ENCODE measurements at places on chromosomes 1 and 21.

DNA sequence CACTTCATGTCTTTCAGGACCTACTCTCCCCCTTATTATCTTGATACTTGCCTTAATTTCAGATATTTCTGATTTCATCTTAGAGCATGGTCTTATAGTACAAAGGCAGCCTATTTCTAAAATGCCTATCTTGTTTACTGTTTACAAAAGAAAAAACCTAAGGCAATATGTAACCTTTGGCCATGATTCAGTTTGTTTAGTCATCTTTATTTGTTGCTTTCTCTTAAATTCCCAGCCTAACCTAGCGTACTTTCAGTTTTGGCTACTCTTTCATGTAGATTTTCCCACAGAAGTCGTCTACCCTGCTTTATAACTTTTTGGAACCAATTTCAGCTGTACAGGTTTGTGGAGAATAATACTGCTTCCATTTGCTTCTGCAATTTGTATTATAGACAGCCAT, 81.8 kb downstream of the KIF1B start:
- no peak for DNase-seq

DNA sequence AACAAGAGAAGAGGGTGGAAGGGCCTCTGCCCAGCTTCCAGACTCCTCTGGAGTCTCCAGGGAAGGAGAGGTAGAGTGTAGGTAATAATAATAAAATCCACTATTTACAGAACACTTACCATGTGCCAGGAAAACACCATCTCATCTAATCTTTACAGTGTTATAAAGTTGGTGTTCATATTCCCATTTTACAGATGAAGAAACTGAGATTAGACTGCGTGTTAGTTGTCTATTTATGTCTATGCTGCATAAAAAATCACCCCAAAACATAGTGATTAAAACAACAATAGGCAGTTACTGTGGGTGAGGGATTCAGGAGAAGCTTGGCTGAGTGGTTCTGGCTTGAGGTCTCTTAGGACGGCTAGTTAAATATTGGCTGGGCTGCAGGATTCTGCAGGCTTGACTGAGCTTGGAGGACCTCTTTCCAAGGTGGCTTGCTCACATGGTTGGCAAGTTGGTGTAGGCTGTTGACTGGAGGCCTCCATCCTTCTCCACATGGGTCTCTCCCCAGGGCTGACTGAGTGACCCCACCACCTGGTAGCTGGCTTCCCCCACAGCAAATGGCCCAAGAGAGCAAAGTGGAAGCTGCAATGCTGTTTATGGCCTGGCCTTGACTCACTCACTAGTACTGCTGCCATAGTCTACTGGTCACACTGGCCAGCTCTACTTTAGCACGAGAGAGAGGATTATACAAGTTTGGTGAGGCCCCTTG, 6.5 kb upstream of the ALX3 start:
- DNase-seq: no peak

- no peak for DNase-seq
These were observed 471 bp upstream of the MTF2 start for GRCh38 chr1:93078638-93078985.

- no peak for DNase-seq
These were observed 80.0 kb downstream of the NDUFS5 start for GRCh38 chr1:39105841-39106765.

DNA sequence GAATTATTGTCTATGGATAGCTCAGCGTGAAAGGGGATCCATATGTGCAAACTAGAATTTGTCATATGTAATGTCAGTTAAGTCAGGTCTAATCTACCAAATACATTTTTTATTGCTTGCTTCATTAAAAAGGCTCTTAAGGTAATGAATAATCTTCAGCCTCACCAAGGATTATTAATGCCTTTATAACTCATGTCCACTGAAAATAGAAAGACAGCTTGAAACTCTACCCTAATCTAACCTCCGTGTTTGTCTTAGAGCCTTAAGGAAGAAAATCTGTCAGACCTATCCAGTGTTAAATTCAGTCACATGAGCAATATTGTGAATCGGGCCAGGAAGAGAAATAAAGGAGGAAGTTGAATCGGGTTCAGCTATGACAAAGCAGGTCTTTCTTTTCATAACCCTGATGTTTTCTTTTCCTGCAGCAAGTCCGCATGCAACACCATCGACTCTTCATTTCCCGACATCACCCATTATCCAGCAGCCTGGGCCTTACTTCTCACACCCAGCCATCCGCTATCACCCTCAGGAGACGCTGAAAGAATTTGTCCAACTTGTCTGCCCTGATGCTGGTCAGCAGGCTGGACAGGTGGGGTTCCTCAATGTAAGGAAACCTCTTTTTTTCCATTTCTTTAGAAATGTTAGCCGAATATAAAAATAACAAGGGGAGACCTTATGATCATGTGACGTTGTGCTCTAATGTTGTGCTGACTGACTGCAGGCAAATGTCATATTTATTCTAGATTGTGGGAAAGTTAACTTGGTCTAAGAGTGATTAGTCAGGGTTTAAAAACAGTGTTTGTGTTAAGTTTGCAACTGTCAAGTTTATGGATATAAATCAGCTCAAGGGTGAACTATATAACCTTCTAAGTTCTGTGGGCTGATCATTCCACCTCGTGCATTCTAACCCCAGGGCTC, 321.0 kb downstream of the TM2D1 start:
- no peak for DNase-seq

DNA sequence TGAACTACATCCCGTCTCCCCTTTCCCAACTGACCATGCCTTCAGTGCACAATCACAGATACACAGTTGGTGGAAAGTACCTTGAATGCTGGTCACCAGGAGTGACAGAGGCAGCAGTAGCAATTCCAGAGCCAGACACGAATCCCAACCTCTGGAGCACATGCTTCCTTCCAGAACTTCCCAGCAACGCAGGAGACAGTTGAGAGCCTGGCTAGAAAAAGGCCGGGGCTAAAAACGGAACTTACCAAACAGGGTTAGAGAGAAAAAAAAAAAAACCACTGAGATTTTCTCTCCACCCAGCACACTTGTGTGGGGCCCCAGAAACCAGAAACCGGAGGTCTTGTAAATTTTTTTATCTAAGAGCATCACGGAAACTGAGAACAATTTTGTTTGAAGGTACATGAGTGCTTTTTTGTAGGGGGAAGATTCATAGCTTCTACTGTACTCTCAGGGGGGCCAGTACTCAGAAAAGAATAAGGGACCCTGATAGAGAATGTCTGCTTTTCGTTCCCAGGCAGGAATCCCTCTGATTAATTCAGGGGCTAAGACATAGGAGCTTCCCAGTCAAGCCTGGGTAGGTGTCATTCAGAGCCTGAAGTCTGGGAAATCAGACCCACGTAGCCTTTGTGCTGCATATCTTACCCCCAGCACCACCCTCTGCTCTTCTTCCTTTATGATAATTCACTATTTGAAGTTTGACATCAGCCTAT, at the start of gene CD48:
TSS of gene CD48 (minus strand) at position 221 of the 710 bp plus-strand sequence. CDS start at position 162, 59 bp downstream.
- DNase-seq: peak; percentile 92

DNA sequence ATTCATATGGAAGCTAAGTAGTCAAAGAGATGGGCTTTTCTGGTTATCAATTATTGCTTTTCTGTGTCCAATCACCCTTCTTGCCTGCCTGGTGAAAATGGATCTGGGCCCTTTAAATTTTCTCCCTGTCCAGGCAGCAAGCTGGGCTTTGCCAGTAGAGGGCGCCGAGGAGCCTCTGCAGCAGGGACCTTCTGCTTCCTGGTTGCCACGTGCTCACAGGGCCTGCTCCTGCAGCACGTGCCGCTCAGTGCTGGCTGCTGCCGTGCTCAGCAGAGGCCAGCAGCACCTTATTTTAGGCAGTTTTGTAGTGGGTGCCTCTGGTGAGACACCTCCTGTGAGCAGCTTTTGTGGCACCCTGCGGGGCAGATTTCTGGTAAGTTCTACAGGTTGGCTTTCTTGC, 4.0 kb downstream of the ACTL8 start:
- DNase-seq: peak; percentile 82

DNA sequence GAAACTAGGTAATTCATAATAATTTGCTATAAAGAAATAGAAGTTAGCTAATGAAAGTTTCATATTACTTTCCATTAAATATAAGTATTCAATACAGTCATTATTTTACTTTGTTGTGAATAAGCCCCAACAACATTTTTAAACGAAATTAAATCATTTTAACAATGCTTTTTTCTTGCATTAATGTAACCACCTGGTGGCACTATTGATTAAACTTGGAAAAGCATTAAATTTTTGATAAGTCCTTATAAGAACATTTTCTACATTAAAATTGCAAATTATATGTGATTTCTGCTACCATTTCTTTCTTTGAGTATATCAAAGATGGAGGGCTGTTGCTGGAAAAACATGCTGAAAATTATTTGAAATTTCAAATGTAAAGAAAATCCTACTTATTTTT, 918.8 kb upstream of the TMPRSS15 start:
- peak; percentile 17 for DNase-seq
